Activated T-cell treated with anti-CD3 and anti-CD28 coated beads for 24 hours (primary cell): ENCODE measurements at places on chromosomes 1 and 21.
A peak's percentile ranks its signal among the peaks of the same experiment; 100 is the strongest.

DNA sequence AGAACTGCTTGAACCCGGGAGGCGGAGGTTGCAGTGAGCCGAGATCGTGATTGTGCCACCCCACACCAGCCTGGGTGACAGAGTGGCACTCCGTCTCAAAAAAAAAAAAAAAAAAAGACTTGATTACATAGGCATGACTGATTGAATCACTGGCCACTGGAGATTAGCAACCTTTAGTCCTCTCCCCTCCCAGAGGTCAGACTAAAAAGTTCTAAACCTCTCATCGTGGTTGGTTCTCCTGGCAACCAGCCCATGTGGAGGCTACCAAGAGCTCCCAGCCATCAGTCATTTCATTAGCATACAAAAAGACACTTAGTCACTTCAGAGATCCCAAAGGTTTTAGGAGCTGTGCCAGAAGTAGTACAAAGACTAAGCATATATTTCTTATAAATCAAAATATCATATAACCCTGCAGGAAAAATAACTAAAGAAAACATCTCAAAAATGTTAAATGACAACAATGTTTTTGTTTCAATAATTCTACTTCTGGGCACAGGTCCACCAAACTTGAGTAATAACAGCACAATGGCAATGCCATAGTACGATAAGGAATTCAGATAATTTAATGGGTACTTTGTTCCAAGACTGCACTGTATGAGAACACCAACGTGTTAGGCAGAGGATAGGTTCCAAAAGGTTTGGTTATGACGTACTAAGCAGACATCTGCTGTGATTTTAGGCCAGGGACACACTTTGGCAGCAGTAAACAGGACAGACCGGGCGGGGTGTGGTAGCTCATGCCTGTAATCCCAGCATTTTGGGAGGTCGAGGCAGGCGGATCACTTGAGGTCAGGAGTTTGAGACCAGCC, 18.1 kb downstream of the USP48 start:
- no peak for DNase-seq

DNA sequence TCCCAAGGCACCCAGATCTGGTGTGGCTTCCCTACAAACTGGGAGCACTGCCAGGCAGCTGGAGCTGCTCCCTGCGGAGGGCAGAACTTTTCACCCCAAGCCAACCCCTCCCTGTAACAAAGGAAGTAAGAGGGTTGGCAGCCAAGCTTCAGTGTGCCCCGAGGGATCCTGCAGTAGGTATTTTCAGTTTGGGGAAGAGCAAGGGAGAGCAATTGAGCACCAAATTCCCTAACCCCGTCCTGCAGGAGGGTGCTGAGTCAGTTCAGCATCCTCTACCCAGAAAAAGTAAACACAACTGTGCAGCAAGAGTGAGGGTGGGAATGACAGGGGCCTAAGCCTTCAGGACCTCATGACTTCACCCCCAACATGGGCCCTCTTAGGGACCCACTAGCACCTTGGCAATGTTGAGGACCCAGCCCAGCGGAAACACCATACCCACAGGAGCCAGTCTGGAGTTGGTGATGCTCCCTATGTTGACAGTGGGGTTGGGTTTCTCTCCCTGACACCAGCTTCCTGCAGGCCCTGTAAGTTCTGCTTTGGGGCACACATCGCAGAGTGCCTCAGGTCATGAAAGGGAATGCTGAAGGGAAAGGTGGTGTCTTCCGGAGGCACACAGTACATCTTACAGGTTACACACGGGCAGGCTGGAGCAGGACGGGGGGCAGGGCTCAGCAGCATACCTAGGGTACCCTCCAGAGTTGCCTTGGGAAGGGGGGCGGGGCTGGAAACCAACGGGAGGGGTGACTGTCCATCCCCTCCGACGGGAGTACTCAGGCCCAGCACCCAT, 14.8 kb downstream of the SH3BP5L start:
- no peak for DNase-seq

DNA sequence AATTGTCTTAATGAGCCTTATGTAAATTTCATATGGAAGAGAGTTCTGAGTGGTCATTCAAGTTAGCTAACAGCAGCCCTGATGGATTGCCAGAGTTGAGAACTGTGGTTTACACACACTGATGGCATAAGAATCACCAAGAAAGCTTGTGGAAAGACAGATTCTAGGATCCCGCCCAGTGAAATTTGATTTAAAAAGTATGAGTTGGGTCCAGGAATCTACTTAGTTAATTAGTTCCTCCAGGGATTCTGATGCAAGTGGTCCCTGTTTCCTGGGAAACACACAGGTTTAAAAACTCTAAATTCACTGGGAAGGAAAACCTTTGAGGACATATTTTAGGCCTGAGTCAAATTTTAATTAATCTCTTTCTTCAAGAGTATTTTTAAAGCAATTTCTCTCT, 144.3 kb downstream of the NTPCR start:
- no peak for DNase-seq

- DNase-seq: no peak
Measured at GRCh38 chr21:19368944-19369343, 965.4 kb upstream of the TMPRSS15 start.

GRCh38 chr1:17377325-17377953, 5.4 kb downstream of the PADI6 start:
- DNase-seq: no peak

GRCh38 chr1:178509414-178510007, 3.4 kb upstream of the TEX35 start:
- no peak for DNase-seq

DNA sequence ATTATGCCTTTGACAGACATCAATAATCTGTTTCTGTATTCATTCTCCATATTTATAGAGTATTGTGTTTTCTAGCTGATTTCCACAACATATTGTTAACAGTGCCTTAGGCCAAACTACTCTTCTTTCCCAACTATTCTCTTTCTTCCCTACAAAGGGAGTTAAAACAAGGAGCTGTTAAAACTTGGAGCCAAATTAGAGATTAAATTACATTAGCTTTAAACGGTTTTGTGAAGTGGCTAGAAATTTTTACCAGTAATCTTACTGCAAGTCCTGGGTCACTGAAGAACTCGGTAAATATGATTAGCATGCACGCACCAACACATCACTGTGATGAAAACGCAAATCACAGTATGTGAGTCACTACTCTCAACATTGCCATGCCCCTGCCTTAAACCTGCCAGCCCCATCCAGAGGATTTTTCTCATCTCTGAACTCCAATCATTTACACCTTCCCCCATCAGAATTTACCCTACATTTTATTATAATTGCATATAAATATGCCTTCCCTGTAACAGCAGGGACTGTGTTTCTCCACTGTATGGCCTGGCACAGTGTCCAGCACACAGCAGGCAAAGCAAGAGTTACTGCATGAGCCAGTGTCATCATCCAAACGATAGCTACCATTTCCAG, 1.5 kb upstream of the PRDX6 start:
- DNase-seq: peak; percentile 9

- DNase-seq: no peak
Measured at GRCh38 chr1:203280061-203280460, 25.3 kb upstream of the BTG2 start.

GRCh38 chr1:211352985-211353515, 26.4 kb downstream of the TRAF5 start:
- peak; percentile 34 for DNase-seq

GRCh38 chr1:151867321-151867720, 13.8 kb upstream of the THEM5 start:
- DNase-seq: no peak

- DNase-seq: no peak
Measured at GRCh38 chr1:145771056-145771455, 51.8 kb downstream of the CD160 start.
